ENCODE measurements at places on chromosomes 5 and 9.

GRCh38 chr5:163967268-163967667 lies 461.8 kb downstream of the MAT2B start:
- H3K4me1 ChIP-seq: no peaks in the 10 kb centered on the region
- H3K27me3 ChIP-seq: no peaks in the 10 kb centered on the region
- no peak overlapping the region for H3K27ac ChIP-seq
- H3K4me3 ChIP-seq: no peak overlapping the region

DNA sequence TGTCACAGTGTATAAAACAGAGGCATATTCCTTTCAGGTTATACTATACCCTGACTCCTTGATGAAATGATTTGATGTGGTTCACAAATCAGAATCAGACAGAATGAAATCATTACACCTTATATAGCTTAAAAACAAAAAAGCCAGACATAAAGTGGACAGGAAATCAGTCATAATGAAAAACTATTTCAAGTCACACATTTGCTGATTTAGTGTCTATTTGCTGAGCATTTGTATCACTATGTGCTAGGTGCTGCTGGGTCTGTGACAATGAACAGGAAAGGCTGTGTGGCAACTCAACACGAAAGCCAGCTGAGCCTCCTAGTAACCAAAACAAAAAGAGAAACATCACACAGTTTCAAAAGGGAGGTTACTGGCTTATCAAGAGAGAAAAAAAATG lies 194.0 kb downstream of the EFNA5 start:
- peaks cover 18% of the 10 kb centered on the region for H3K4me1 ChIP-seq
- peak; percentile 91 for DNase-seq
- no peaks in the 10 kb centered on the region for H3K27me3 ChIP-seq

GRCh38 chr5:21007781-21008180 lies 1019.8 kb upstream of the CDH18 start:
- no peak overlapping the region for H3K4me3 ChIP-seq
- no peaks in the 10 kb centered on the region for H3K27me3 ChIP-seq
- no peak overlapping the region for H3K27ac ChIP-seq
- no peaks in the 10 kb centered on the region for H3K4me1 ChIP-seq
- no peaks in the 10 kb centered on the region for H3K36me3 ChIP-seq

DNA sequence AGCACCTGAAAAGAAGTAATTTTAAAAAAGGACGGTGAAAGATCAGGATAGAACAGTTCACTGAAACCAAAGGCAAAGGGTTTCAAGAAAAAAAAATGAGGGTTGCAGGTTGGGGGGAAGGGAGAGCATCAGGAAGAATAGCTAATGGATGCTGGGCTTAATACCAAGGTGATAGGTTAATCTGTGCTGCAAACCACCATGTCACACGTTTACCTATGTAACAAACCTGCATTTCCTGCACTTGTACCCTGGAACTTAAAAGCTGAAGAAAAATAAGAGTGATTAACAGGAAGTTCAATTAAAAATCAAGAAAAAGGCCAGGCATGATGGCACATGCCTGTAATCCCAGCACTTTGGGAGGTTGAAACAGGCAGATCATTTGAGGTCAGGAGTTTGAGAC lies 44.1 kb upstream of the RNF38 start:
- DNase-seq: no peak
- no peaks in the 10 kb centered on the region for H3K36me3 ChIP-seq
- no peaks in the 10 kb centered on the region for H3K27me3 ChIP-seq
- no peak overlapping the region for H3K27ac ChIP-seq

DNA sequence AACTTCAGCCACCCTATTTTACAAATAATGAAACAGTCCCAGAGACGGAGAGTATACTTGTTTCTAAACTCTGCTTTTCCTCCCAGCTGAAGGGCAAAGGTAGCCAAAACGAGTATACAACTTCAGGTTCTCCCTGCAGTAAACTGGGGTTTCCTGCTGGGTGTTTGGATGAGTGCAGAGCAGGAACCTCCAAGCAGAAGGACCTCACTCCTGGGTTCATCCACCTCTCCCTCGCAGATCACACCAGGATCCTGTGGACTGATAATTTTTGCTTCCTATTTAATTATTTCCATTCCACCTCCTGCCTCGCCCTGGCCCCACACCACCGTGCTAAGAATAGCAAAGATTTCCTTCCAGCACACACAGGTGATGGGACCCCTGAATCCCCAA lies 2.0 kb upstream of the FOXB2 start:
- no peaks in the 10 kb centered on the region for H3K4me1 ChIP-seq
- H3K27ac ChIP-seq: no peak overlapping the region
- H3K27me3 ChIP-seq: no peaks in the 10 kb centered on the region
- no peaks in the 10 kb centered on the region for H3K36me3 ChIP-seq

DNA sequence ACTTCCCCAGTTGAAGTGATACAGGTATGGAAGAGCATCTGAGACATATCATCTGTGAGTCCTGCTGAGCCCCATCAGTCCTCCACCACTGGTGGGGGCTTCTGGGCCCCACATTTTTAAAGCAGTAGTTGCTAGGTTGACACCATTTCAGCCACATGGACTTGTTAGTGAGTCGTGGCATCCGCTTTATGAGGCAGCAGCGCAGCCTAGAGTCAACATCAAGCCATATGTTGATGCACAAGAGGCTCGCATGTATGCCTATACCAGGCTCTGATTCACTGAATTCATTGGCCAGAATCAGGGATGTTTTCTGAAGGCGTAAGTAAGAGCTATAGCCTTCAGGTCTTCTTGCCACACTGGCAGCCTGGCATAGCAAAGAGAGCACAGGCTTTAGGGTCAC lies 26.8 kb downstream of the ZNF346 start:
- no peak for DNase-seq
- H3K36me3 ChIP-seq: no peaks in the 10 kb centered on the region
- H3K4me1 ChIP-seq: no peaks in the 10 kb centered on the region

DNA sequence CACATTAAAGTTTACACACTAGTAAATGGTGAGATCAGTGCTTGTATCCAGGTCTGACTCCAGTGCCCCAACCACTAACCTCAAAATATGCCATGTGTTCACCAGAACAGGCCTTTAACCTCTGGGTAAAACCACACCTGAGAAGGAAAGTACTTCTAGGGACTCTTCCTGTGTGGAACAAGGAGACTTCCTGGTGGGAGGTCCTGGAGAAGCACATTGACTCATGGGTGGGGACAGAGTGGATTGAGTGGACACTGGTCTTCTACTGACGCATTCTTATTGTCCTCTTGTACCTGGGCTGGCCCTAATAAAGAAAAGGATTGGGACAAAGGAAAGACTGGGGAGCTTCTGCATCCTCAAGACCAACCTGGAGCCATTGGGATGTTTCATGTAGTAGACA lies 43.4 kb downstream of the ANGPTL2 start:
- no peak for DNase-seq
- H3K27ac ChIP-seq: no peak overlapping the region
- H3K4me1 ChIP-seq: peaks cover 22% of the 10 kb centered on the region
- no peak overlapping the region for H3K4me3 ChIP-seq
- H3K27me3 ChIP-seq: no peaks in the 10 kb centered on the region

GRCh38 chr5:8568858-8569257 lies 699.9 kb downstream of the MTRR start:
- H3K36me3 ChIP-seq: no peaks in the 10 kb centered on the region
- no peaks in the 10 kb centered on the region for H3K4me1 ChIP-seq
- no peak overlapping the region for H3K4me3 ChIP-seq

- H3K27ac ChIP-seq: no peak overlapping the region
- H3K27me3 ChIP-seq: no peaks in the 10 kb centered on the region
- H3K4me3 ChIP-seq: no peak overlapping the region
- no peak for DNase-seq
- H3K4me1 ChIP-seq: no peaks in the 10 kb centered on the region
Observed at GRCh38 chr5:14168144-14168792, 25.1 kb downstream of the TRIO start.

DNA sequence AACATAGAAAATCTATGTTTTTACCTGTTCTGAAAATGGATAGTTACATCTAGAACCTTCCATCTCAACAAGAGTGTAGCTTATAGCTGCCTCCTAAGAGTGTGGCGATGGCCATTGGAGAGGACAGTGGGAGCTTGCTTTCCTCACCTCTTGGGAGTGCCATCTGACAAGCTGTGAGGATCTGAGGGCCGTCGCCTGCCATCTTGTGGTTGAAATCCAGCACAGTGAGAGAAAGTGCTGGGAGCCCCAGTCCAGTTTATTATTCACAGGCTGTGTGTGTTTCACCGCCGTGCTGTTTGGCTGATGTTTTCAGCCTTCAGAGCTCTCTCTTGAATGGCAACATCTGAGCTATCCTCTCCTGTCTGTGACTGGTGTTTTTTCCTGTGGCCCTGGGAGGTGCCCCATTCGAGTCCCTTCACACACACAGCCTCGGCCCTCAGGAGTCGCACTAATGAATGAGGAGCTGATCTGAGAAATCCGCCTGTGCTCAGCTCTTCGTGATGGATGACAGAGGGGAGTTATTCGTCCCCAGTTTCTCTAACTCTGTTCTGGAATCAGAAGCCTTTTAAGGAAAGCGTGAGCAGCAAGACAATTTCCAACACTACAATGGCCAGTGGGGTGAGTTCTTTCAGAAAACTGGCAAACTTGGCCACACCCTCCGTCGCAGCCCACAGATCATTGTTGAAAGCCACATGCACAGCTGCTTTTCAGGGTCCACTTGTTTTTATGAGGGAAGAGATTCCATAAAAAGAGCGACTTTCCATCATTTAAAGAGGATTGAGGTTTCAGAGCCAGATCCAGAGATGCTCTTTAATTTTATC lies 170.3 kb downstream of the PDZD2 start:
- H3K4me1 ChIP-seq: no peaks in the 10 kb centered on the region
- no peak overlapping the region for H3K27ac ChIP-seq
- peak; percentile 68 for DNase-seq
- H3K27me3 ChIP-seq: no peaks in the 10 kb centered on the region

DNA sequence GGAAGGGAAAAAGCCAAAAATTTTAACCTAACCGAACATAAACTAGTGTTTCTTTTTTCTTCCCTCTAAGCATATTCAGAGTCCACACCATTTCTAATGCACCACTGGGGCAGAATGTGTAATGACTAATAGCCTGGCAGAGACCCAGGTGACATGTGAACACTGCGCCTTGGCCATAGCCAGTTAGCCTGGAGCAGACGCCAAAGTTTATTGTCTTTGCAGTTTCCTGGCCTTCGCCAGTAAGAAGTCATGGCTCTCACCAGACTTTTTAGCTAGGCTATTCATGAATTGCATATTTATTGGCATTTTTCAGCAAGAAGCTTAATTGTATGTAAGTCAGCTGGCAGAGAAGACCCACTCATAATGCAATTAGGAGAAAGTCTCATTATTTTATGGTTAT lies 182.8 kb upstream of the SLC27A6 start:
- no peak overlapping the region for H3K27ac ChIP-seq
- no peak for DNase-seq
- H3K4me3 ChIP-seq: no peak overlapping the region
- no peaks in the 10 kb centered on the region for H3K36me3 ChIP-seq

GRCh38 chr9:16572005-16572734 lies 298.3 kb downstream of the BNC2 start:
- no peaks in the 10 kb centered on the region for H3K27me3 ChIP-seq
- H3K27ac ChIP-seq: no peak overlapping the region
- no peaks in the 10 kb centered on the region for H3K36me3 ChIP-seq
- H3K4me1 ChIP-seq: no peaks in the 10 kb centered on the region
- H3K4me3 ChIP-seq: no peak overlapping the region

DNA sequence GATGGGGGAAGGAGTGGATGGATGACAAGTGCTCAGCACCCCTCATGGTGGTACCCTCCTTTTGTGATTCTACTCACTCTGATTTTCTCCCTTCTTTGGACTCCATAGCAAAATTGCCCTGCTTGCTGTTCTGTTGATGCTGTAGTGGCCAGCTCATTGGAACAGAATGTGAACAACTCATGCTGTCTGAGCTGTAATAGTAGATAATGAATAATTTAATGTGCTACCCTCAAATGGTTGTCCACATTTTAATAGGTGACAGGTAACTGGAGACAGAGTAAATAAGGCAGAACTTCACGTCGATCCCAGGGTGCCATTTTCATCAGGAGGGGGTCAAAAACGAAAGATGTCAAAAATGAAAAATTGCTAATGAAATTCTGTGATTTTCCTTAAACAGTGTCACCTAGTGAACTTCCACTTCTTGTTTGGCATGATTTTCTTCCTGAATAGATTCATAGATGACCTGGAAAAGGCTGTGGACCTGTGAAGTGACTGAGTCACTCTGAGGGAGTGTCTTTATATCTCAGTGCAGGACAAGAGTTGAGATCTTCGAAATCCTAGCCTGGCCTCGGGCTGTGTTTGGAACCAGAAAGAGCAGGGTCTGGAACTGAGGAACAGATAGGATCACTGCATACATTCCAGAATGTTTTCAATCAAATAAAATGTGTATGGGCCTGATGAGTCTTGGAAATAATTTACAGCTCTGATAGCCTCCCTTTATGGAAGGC lies 270.2 kb downstream of the PSAT1 start:
- no peaks in the 10 kb centered on the region for H3K4me1 ChIP-seq
- no peak overlapping the region for H3K4me3 ChIP-seq
- no peak overlapping the region for H3K27ac ChIP-seq
- H3K27me3 ChIP-seq: no peaks in the 10 kb centered on the region
- DNase-seq: no peak

DNA sequence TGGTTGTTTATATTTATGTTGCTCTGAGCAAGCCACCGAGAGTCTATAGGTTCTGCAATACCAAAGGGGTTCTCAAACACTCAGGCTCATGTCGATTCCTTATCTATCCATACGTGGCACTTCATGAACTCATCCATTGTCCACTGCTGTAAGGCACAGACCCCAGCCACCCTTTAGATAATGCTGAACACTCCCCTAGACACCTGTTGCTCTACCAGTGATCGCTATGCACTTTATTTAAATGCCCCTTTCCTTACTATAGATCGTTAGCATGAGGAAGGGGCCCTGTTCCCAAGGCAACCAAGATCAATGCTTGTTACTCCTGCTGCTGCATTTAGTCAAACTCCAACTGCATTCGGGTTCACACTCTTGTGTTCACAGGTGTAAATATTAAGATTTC lies 171.9 kb downstream of the PAM start:
- H3K36me3 ChIP-seq: no peaks in the 10 kb centered on the region
- no peaks in the 10 kb centered on the region for H3K27me3 ChIP-seq
- H3K4me3 ChIP-seq: no peak overlapping the region
- H3K27ac ChIP-seq: no peak overlapping the region

GRCh38 chr5:171420431-171421241 lies 1.2 kb downstream of the FGF18 start:
- no peak for DNase-seq
- H3K4me3 ChIP-seq: no peak overlapping the region
- H3K4me1 ChIP-seq: peaks cover 11% of the 10 kb centered on the region
- 0 out of 2 replicates have a peak, but pooled peaks cover 7% of the 10 kb centered on the region for H3K27me3 ChIP-seq
- no peak overlapping the region for H3K27ac ChIP-seq
- no peaks in the 10 kb centered on the region for H3K36me3 ChIP-seq

- H3K4me3 ChIP-seq: no peak overlapping the region
- H3K4me1 ChIP-seq: peaks cover 19% of the 10 kb centered on the region
- H3K36me3 ChIP-seq: no peaks in the 10 kb centered on the region
- H3K27me3 ChIP-seq: no peaks in the 10 kb centered on the region
- no peak for DNase-seq
Observed at GRCh38 chr5:42858031-42858643, 46.4 kb upstream of the SELENOP start.
